Panc1 (cell line): ENCODE measurements at places on chromosomes 2 and 18.

GRCh38 chr2:221704442-221704841 lies 132.3 kb upstream of the EPHA4 start:
- DNase-seq: no peak

DNA sequence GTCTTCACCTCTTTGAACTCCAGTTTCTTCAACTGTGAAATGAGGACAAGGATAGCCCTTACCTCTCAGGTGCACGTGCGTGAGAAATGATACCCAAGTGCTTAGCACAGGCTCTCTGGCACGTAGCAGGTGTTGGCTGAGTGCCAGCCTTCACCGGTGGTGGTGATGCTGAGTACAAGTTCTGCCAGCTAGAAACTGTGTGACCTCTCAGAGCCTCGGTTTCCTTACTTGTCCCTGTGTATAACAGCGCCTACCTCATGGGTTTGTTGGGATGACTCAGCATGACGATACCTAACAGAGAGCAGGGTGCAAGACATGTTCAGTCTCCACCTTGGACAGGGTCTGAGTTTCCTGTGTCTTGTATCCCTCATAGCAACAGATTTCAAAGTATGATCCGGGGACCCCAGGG lies 205.1 kb downstream of the TNS1 start:
- DNase-seq: no peak

GRCh38 chr2:112293636-112294401 lies 18.4 kb downstream of the ZC3H6 start:
- DNase-seq: no peak

DNA sequence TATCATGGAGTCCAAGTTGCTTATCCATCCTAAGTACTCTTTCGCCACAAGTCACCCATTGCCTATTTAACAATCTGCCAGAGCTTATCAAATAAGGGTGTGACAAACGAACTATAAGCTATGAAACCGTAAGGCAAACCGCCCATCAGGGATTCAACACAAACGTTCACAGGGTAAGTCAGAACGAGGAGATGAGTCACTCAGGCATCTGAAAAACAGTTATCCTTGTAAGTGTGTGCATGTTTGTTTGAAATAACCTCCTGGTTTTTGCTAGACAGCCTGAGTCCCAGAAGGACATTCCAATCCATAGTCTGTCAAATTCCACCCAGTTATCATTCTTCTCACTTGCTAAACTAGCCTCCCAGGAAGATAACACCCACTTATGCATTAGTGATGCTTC lies 299.1 kb downstream of the PAX3 start:
- no peak for DNase-seq

DNA sequence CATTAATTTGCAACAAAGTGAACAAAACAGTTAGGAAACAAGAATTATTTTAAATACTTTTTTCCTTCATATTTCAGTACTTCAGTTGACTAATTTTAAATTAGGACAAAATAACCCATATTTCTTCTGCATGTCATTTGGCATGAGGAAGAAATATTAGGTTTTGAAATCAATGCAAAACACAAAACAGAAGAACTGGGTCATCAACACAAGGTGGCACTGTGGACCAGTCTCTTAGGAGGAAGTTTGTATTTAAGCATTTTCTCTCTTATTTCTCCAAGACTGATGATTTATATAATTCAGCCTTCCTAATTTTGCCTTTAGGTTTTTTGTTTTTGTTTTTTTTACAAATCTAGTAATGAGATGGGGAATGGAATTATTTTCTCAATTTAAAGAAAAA lies 352.8 kb upstream of the KCNH7 start:
- DNase-seq: no peak

GRCh38 chr2:207473049-207473930 lies 56.5 kb upstream of the CREB1 start:
- DNase-seq: no peak

GRCh38 chr18:79458131-79458838 lies 62.6 kb downstream of the NFATC1 start:
- DNase-seq: peak; percentile 15
